NCI-H1417 treated with DMSO at 0.1 percent for 48 hours (cell line): ENCODE measurements at places on chromosomes 16 and 17.

DNA sequence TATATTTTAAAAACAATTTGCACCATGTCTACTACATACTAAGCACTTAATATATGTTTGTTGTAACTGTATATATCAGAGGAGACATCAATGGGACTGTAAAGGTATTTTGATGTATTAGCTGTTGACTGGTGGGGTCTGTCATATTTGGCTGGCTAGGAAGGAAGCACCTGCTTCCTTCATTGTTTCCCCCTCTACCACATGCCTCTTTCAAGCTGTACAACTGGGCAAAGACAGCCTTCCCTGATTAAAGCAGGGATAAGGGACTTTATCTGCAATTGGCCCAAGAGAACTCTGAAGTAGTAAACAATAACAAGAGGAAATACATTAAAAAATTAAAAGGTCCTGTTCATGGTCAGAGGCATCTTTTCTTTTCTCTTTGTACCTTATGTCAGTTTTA is 5.5 kb upstream of the SLFN12L start:
- DNase-seq, result no peak

DNA sequence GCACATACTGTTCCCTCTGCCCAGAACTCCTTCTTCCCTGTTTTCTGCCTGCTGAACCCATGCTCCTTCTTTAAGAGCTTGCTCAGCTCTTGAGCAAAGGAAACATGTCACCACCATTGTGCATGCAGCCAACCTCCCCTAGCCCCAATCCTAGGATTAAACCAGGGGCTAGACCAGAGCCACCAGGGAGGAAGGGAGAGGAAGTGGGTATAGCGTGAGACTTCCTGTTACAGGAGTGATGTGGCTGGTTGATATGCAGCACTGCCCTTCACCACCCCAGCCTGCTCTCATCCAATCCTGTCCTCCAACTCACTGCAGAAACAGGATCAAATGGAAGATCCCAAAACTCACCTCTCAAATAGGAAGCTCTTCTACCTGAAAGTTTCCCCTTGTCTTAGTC is 67.1 kb upstream of the CDH5 start:
- DNase-seq, result no peak

- no peak for DNase-seq
Observed at GRCh38 chr17:40602445-40603443, 37.5 kb upstream of the CCR7 start.

DNA sequence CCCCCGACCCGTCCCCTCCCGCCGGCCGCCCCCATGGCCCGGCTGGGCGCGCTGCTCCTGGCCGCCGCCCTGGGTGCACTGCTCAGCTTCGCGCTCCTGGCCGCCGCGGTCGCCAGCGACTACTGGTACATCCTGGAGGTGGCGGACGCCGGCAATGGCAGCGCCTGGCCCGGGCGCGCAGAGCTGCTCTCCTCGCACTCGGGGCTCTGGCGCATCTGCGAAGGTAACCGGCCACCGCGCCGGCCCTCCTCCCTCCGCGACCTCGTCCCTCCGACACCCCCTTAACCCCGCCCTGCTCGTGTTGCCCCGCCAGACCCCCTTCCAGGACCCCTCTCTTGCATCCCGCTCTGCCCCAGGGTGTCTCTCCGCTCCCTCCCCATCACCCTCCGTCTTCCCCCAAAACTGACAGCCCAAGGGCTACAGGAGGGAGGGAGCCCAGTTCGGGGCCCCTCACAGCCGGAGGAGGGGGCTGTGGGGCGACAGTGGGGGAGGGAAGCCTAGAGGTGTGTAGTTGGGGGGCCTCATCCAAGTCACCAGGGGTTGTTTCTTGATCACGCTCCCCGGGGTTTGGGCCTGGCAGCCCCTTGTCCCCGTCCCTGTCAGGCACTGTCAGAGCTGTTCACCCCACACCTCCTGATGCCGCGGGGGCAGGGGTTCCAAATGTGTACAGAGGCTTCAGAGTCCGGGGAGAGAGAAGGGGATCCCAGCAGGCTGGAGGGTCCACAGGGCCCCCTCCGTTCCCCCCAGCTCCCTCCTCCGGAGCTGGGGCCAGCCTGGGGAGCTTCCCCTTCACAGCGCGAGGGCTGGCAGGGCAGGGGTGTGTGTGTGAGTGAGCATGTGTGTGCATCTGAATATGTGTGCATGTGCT is 794 bp downstream of the TMEM235 start:
- no peak for DNase-seq

DNA sequence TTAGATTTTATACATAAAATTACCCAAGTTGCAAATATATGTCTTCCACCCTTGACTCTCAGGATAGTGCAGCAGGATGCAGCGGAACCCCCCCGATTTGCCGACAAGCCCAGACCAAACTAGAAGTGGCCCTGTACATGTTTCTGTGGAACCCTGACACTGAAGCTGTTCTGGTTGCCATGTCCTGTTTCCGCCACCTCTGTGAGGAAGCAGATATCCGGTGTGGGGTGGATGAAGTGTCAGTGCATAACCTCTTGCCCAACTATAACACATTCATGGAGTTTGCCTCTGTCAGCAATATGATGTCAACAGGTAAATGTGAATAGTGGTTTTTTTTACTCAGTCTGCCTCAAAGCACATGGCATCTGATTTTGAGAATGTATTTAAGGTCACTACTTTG is 70.7 kb downstream of the OMG start:
- no peak for DNase-seq

DNA sequence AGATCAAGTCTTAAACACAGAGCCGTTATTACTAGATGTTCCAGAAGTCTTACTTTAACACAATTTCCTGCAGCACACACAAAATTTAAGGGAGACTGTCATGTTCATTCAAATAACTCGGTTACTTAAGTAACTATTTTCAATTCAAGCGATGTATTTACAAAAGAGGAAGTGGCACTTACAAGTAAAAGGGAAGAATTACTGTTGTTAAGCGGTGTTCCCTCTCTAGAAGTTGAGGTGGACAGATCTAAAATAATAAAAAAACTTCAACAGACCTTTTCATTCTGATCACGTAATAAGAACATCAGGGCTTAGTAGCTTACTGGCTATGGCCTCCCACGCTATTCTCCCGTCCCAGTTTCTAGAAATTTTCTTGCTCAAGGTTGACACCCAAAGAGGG is 26.2 kb upstream of the TXNDC11 start:
- no peak for DNase-seq

DNA sequence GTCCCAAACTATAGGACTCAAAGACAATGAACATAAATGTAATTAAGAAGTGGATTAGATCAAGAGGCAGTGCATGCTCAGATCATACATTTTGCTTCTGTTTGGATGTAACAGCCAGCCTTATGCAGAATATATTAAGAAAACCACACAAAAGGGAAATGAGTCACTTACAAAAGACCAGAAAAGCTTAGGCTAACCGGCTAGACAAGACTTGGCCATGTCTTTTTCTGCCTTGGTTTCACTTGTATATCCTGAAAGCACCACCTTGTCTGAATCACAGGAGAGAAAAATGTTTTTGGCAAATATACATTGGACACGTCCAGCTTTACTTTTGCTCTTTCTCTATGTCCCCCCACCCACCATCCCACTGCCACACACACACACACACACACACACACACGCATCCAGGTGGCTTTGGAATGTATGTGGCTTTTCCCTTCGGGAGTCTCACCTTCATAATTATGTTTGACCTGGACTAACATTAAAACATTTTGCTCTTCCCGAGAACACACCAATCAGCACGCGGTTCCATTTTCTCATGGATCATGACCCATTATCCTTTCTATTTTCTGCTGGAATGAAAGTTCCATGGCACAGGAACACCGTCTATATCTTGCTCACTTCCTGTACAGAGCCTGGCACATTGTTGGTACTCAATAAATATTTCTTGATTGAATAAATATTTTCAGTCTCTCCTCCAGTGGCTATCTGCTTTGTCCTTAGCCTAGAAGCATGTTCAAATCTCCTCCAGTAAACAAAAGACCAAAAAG is 64.6 kb downstream of the CDK5R1 start:
- DNase-seq, result no peak

DNA sequence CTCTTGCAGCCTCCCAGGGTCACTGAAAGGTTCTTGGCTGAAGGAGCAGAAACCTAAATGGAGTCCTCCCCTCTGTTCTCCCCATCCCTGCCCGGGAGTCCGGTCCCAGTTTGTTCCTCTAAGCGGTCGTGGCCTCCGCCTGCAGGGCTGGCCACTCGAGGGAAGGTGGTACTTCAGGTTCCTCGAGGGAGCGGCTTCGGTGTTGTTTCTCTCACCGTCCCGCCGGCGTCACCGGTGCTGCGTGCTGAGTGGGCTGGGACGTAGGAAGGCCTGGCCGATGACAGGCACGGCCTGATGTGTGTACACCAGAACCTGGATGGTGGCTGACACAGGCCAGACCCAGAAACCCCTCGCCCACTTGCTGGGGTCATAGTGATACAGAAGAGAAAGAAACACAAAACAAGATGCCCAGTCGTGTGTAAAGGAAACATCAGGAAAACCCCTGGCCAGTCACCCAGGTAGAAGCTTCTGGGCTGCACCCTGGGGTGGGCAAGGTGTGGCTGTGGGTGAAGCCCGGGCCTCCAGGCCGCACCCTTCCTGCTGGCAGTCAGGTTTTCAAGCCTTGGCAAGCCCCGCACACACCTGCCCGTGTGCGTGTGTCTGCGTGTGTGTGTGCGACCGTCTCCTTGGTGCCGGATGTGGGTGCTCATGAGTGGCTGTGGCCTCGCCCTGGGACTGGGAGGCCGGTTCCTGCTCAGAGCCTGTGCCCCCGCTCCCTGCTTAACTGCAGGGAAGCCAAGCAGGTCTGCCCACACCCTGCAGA is 52.0 kb downstream of the BAIAP2 start:
- no peak for DNase-seq

DNA sequence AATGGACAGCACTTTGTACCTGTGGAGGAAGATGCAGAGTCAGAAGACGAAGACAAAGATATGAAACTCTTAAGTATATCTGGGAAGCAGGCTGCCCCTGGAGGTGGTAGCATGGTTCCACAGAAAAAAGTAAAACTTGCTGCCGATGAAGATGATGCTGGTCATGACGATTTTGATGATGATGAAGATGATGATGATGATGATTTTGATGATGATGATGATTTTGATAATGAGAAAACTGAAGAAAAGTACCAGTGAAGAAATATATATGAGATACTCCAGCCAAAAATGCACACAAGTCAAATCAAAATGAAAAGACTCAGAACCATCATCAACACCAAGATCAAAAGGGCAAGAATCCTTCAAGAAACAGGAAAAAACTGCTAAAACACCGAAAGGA is 268.5 kb upstream of the EEF2KMT start:
- DNase-seq, result no peak

DNA sequence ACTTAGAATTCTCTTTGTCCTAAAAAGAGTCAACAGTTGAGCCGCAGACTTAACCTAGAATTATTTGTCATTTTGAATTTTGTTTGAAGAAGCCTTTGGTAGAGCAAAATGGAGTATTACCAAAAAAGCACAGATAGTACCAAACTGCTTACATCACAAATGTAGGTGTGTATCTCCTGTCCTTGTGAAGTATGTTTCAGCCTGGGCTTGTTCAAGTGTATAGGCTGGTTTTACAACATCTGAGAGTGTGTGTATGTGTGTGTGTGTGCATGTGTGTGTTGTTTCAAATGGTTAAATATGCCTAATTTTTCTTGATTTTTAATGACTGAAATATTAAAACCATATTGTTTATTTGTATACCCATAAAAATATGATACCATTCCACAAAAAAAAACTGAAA is 188.7 kb upstream of the AXIN2 start:
- DNase-seq, result no peak
